ENCODE measurements at places on chromosomes 5 and 9.

- ATAC-seq, result no peak
These were observed 193.5 kb upstream of the KLF9 start for GRCh38 chr9:70607926-70608325.

DNA sequence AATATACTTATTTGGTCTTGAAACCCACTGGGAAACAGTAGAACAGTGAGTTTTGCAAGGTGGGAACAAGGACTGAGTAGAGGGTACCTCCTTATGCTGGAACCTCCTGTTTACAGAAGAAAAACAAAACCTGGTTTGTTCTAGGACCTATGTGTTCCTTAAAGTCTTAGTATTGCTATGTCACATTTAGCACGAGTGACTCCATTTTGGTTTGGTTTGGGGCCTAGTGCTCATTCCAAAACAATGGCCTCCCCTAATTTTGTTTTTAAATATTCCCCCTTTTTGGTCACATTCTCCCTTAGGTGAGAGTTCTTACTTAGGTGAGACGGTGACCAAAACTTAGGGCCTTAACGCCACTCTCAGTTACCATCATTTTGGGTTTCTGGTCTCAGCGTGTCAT is 6.2 kb upstream of the NANS start:
- no peak for ATAC-seq

DNA sequence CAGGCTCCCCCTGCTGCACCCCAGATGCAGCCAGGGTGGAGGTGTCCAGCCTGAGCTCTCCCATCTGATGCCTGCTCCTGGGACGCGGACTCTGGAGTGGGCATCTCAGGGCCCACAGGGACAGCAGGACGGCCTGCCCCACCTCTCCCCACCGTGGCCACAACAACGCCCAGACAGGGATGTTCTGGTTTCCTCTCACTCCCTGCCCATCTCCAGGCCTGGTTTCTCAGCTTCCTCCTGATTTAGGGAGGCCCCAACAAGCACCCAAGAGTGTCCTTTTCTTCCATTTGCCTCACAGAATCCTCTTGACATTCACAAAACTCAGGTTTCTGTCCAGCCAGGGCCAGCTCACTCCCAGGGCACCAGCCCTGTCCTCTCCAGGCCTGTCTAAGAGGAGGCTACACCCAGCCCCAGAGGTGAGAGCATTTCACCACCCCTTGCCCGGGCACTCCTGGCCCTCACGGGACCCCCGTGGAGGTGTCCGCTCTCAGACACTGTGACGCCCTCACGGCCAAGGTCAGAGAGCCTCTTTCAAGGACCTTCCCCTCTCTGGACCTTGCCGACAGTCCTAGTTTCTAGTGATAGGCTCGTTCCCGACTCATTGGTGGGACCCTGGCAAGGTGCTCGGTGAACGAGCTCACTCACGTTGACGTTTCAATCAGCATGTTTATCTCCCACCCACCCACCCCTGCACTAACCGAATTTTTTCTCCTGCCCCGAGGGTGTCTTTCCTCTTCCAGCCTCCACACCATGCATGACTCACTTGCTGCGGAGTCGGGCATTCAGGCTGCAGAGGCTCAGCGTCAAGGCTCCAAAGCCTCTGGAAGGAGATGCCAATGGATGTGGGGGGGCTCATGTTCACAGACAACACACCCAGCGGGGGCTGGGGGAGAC is 62.0 kb upstream of the UNC5A start:
- ATAC-seq, result no peak

GRCh38 chr5:157718519-157718918 is 12.7 kb upstream of the THG1L start:
- ATAC-seq, result peak; percentile 64

GRCh38 chr9:78187763-78188484 is 48.0 kb upstream of the CEP78 start:
- no peak for ATAC-seq

Data from activated CD4-positive, CD25-positive, alpha-beta regulatory T cell treated with anti-CD3 and anti-CD28 coated beads, Interleukin-2, amount 50 U/mL, for 24 hours (primary cell).